Endodermal cell (in vitro differentiated cells): ENCODE measurements at places on chromosomes 7 and 10. TPM values are rescaled to one million over a fixed set of nuclear protein-coding genes. Genes with fewer than 3 reads are reported as not detected.

Gene TMEM273
- total RNA-seq, result not detected in 3 replicates

DNA sequence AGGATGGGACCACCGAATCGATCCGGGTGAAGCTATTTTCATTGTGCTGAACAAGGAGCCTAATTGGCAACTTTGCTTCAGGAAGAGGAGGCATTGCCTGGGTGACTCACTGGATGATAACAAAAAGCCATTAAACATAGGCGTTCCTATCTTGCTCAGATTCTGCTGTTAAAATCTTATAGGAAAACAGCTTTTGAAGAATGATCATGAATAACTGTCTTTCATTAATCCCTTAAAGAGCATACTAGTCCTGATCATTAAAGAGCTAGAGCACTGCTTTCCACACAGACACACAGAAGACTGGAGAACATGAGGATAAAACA lies 174.2 kb upstream of the IMMP2L start:
- no peak for DNase-seq

GRCh38 chr7:94080551-94080950 lies 76.4 kb upstream of the BET1 start:
- no peak for DNase-seq

Gene LEP
- not detected in 3 replicates for total RNA-seq

Gene KCNH2
- total RNA-seq, result 1.9 to 4.4 TPM (median 2.4 TPM) in 3 replicates

DNA sequence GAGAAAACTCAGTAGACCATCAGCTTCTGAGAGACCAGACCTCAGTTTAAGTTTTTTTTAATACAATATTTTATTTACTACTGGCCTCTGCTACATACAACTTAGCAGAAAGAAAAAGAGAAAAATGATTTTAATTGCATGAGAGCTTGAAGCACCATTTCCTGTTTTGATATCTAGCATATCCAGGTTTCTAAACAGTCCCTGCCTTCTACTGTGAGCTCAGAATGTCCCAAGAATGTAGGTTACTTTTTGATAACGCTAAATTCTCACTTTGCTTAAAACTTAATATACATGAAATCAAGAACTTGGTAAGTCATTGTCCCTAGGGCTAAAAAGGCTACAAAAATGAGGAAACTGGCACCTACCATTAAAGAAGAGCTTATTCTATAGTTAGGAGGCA lies 7.0 kb downstream of the TMEM243 start:
- DNase-seq, result no peak

GRCh38 chr7:119514326-119514725 lies 758.6 kb upstream of the KCND2 start:
- no peak for DNase-seq

- DNase-seq, result no peak
Measured at GRCh38 chr7:18475488-18475887, 20.1 kb upstream of the HDAC9 start.

Gene CTNNA3
- total RNA-seq, result 3.2 to 4.9 TPM (median 4.2 TPM) in 3 replicates
